ENCODE measurements at places on chromosomes 13 and 19.

- DNase-seq, result no peak
These were observed 186.7 kb downstream of the RFC3 start for GRCh38 chr13:34004676-34005075.

DNA sequence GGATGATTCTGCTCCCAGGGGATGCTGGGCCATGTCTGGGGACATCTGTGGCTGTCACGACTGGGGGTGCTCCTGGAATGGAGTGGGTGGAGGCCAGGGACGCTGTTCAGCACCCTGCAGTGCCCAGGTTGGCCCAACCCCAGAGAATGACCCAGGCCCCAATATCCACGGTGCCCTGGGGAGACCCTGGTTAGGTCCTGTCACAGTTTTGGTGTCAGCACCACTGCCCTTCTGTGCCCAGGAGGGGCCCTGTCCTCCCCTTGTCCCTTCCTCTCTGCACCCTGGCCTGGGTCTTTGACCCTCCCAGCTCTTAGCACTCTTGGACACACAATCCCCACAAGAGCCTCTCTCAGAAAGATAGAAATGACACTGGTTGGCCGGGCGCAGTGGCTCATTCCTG lies 85.3 kb downstream of the GADD45B start:
- no peak for DNase-seq

DNA sequence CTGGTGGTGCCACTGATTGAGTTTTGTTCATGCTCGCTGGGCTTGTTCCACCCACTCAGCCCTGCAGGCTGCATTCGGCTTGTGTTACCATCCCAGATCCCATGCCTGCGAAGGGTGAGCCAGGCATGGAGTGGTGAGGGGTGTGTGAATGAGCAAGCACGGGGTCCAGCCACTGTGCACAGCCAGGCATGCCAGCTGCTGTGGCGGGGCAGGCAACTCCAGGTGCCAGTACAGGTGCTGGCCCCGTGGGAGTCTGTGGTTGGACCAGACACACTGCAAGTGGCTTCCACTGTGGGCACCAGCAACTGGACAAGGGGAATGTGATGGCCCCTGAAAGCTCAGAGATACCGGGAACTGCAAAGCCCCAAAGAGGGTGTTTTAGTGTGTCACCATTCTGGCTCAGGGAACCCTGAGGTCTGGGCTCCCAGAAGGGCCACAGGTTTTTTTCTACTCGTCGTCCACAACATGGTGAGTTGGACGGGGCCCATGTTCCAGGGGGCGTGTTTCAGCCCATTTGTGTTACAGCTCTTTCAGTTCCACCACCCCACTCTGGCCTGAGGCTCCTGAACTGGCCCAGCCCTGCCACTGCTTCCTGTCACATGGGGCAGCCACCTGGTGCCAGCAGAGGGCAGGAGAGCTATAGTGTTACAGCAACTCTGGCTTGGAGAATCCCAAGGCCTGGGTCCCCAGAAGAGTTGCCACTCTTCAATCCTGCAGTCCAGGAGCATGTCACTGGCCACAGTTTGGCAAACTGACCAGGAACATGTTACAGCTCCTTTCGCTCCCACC lies 217.0 kb upstream of the OBI1 start:
- peak; percentile 75 for DNase-seq

- peak; percentile 87 for DNase-seq
These were observed 2.8 kb upstream of the CIRBP start for GRCh38 chr19:1266129-1266915.

- no peak for DNase-seq
These were observed 192.7 kb upstream of the MIR17HG start for GRCh38 chr13:91154558-91155353.

- peak; percentile 55 for DNase-seq
These were observed 284.0 kb downstream of the OXGR1 start for GRCh38 chr13:96710166-96710862.

DNA sequence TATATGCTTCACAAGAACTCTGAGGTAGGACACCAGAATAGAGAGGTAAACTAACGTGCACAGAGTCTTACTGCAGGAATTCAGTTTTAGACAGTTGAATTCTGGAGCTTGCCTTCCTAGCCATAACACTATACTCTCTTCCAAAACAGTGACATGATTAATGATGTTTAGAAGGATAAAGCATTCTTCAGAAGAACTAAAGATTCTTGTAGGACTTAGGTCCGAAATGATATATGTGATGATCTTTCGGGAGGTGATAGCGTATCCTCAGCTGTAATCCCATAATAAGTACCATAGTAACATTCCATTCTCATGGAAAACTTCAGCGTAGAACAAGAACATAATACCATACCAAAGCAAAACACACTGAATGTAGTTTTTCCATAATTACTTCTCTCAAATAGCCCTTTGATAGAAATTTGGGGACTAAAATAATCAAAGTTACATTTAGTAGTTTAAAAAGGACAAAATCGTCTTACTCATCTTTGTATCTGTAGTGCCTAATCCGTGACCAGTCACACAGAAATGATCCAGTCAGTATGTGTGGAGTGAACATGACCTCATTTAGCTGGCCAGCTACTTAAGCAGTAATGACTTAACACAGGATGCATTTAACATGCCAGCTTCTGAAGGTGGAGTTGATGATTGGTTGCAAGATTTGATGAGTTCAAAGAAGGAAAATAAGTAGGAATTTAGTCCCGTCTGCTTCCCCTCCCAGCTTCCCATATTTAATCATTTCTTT lies 38.4 kb downstream of the PIBF1 start:
- no peak for DNase-seq

DNA sequence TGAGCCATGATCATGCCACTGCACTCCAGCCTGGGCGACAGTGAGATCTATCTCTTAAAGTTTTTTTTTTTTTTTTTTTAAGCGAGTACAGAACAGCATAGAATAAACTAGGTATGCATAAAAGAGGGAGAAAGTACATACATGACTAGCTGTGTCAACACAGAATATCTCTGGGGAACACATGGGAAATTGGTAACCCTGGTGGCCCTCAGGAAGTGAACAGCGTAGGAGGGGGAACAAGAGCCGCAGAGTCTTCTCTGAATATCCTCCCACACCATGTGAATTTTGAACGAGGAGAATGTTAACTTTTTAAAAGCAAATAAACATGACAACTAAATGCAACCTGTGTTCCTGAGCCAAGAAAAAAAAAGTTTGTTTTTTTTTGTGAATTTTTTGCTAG lies 15.2 kb downstream of the PHLDB3 start:
- DNase-seq, result no peak

Data from H9 (cell line).